ENCODE measurements at places on chromosomes 1 and 21.

DNA sequence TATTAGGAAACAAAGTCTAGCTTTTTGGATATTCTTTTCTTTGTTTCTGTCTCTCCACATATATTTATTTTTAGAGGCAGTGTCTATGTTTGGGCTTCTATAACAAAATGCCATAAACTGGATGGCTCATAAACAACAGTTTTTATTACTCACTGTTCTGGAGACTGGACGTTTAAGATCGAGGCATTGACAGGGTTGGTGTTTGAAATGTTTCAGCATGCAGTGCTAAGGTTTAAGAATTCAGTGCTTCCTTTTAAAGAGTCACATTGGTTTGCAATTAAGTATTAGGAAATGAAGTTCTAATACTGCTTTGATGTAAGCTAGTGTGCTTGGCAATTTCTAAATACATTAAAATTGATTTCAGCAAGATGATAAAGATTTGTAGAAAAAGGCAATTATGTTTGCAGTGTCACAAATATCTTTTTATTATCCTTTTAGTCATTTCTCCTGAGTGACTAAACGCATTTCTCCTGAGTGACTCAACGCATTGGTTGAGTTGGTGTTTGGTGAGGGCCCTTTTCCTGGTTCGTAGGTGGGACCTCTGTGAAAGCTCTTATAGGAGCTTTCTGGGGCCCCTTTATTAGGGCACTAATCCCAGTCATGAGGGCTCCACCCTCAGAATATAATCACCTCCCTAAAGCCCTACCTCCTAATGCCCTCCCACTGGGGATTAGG is 317.0 kb downstream of the USP25 start:
- DNase-seq: no peak

DNA sequence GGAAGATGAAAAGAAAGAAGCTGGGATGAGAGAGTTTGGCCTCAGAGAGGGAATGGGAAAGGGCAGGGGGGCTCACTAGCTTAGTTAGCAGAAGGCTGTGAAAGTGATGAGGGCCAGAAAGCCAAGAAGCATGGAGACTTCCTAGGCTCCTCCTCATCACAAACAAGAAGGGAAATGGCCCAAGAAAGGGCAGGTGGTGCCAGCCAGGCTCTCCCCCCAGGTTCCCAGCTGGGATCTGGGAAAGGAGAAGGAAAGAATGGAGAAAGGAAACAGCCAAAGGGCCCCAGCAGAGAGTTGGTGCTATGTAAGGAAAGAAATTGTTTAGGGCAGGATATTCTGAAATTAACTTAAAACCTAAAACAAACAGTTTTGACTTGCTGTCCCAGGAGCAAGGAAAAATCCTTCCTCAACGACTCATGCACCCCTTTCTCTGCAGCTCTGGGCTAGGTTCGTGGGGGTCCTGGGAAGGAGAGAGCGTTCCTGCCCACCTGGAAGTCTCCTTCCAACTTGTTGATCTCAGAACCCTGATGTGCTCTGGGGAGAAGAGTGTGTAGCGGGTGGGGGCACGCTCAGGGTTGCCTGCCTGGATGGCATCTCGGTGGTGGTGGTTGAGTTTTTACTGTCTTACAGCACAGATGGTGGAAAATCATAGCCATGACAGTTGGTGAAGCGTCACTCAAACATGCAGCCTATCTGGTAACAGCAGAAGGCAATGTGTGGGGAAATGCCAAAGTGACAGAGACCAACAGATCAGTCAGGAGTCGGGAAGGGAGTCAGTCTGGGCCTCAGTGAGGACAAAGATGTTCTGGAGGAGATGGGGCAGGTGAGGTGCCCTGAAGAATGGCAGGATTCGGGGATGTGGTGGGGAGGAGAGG is 147.3 kb downstream of the CLIC6 start:
- no peak for DNase-seq

DNA sequence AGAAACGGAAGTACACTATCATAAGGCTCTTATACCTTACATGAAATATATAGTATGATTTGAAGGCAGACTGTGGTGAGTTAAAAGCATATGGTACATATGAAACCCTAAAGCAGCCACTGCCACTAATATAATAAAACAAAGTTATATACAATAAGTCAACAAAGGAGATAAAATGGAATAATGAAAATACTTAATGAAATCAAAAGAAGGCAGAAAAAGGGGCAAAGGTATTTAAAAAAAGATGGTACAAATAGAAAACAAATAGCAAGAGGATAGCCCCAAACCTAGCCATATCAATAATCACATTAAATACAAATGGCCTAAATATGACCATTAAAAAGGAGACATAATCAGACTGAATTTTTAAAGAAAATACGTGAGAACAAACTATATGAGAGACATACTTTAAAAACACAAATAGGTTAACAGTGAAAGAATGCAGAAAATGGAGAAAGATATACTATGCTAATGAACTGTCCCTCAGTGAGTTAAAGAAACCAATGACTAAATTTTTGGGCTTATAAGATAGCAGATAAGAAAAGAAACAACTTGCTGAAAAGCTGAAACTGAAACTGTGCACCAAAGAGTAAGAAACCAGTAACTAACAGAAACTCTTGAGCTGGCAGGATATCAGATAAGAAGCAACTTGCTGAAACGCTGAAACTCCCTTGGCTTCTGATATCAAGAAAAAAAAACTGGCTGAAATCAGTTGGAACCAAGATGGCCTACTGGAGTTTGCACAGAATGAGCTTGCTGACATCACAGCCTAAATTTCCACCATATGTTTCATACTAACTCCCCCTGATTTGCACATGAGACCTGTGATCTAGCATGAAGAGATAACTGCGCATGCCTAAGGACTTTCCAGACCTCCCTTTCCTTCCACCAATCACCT is 44.3 kb upstream of the IL10 start:
- no peak for DNase-seq

DNA sequence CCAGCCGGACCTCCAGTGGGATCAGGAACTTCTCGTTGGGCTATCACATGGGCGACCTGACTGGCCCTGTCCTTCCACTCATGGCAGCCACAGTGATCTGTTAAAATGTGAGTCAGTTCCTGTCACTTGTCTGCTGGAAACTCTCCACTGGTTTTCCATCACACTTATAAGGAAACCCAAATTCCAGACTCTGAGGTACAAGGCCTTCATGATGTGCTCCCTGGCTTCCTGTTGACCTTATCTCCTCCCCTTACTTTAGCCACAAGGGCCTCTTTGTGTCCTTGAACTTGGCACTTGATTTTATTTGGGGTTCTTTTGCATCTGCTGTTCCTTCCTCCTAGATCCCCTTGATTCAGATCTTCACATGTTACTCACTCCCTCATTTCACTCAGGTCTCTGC is 96.8 kb downstream of the TENT5C start:
- DNase-seq: no peak

GRCh38 chr1:180092931-180093650 is 61.6 kb upstream of the QSOX1 start:
- DNase-seq: no peak

DNA sequence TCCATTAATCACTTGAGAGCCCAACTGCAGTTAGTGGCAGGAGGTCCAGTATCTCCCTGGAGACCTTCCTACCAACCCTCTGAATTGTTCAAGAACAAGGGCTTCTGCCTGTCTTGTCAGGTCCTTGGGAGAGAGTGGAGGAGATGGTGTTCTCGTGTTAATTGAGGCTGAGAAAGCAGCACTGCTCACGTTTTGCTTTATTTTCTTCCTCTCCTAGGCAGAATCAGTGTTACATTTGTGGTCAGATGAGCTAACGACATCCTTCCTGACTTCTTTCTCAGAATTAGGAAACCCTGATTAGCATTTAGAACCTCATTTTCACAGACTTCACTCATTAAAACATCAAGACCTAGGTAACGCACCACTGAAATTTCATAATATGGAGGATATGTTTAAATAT is 26.4 kb upstream of the LRIG2 start:
- no peak for DNase-seq

DNA sequence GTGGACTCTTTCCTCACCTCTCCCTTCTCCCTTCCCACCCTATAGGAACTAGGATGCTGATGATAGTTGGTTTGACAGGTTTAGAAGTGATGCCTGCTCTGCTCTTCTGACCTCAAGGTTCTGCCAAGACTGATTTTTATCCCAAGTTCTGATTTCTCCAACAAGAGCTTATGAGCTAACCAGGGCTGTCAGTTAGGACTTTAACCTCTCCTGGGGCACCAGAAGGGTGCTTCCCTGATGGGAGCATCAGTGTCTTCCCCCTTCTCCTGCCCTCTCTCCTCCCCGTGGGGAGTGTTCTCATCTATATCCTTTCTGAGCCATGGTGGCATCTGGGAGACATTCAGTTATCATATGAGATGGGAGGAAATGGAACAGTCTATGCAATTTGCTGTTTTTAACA is 44.0 kb downstream of the ATP2B4 start:
- no peak for DNase-seq

- no peak for DNase-seq
Observed at GRCh38 chr1:119829625-119830024, 18.4 kb upstream of the REG4 start.

- no peak for DNase-seq
Observed at GRCh38 chr1:90717356-90717664, 208 bp upstream of the BARHL2 start.

DNA sequence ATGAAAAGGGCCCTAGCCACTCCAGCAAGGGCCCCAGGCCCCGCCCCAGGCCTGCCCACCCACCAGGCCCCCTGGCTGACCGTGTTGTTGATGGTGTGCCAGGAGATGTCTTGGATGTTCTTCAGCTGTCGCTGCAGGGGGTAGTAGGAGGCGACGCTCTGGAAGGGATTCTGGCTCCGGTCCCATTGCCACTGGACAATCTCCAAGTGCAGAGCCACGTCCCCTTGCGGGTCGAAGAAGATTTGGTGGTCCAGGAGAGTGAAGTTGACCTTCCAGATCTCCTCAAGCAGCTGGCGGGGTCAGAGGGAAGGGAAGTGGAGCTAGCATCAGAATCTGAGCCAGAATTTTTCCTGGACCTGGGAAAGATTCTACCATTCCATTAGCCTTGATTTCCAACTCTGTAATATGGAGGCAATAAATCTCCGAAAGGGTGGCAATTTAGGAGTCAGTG is 10.2 kb downstream of the TAS1R2 start:
- no peak for DNase-seq

- DNase-seq: no peak
Observed at GRCh38 chr1:2489615-2490014, 13.5 kb downstream of the PLCH2 start.

DNA sequence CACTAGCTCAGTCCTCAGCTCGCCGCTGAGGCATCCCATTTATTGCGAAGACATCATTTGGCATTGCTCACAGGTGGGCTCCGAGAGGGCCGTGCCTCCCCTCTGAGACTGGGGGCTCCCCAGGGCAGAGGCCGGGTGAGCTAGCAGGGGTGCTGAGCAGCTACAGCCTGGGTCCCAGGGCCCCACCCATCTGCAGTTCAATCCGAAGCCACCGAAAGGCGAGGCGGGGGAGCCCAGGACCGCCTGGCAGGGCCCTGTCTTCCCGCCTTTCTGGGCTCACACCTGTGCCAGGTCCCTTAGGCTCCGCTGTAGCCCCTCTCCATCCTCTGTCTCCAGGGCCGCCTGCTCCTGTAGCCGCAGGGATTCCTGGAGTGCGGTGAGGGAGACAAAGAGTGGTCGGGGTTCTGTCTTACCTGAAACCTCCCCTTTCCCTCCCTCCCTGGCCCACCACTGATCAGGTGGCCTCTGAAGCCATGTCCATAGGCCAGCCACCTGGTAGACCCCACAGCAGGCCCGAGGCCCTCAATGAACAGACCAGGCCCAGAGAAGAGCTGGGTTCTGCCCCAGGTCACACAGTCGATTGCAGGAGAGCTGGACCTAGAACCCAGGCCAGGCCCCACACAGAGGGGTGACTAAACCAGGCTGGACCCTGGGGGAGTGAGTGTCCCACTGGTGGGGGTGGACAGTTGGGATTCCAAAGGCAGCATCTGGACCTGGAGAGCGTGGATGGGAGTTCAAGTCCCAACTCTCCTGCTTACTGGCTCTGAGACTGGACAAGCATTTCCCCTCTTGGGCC is 18.1 kb upstream of the NBPF1 start:
- DNase-seq: no peak

DNA sequence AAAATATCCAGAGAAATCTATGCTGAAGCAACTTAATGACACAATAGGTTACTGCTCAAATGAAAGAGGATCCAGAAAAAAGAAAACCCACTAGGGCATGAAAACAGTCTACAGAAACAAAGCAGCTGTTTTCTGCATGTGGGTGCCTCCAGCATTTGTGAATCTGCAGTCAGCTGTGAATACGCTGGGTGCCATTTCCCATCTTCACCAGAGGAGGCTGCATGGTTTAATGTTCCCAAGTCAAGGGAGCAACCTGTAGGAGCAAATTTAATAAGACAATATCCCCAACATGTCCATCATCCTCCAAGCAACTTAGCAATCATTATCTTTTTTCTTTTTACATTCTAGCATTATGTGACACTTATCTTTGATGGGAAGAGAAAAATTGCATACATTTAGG is 396.6 kb downstream of the BRINP2 start:
- DNase-seq: no peak

GRCh38 chr1:217079584-217079983 is 356.4 kb upstream of the ESRRG start:
- DNase-seq: no peak

DNA sequence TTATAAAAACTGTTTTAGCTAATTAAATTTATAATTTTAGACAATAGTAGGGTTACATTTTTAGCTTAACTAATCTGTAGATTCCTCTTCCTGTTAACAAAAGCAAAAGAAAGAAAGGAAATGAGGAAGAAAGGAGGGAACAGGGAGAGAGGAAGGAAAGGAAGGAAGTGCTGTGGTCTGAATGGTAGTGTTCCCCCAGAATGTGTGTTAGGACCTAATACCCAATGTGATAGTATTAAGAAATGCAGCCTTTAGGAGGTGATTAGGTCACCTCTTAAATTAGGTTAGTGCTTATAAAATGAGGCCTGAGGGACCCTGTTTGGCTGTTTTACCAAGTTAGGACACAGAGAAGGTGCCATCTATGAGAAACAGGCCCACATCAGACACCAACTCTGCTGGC is 136.9 kb upstream of the SAMSN1 start:
- DNase-seq: no peak

GRCh38 chr1:13948396-13948795 is 248.4 kb downstream of the PRDM2 start:
- no peak for DNase-seq

DNA sequence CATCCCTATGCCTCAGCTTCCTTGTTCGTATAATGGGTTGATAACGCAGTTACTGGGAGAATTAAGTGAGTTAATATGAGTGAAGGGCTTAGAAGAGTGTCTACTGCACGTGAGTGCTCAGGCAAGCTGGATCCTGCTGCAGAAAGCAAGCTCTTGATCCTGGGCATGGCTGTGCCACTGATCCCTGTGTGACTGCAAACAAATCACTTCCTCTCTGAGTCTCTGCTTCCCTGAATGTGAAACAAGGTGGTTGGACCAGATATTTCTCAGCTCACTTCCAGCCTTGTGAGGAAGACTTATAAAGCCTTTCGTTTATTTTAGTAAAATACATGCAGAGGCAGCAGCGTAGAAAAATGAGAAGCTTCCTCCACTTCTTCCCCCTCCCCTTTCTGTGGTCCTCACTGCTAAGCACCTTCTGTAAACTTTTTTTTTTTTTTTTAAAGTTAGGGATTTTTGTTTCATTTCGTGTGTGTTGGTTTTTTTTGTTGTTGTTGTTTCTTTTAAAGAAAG is 13.8 kb downstream of the PSEN2 start:
- DNase-seq: no peak

GRCh38 chr1:119075614-119076013 is 64.8 kb downstream of the WARS2 start:
- DNase-seq: no peak

GRCh38 chr1:8415526-8416278 is 97.8 kb downstream of the SLC45A1 start:
- no peak for DNase-seq

Data from GM20000 (cell line).